ENCODE measurements at places on chromosomes 13 and 19.

GRCh38 chr13:66033924-66034323, 1196.2 kb downstream of the PCDH9 start:
- DNase-seq, result no peak

DNA sequence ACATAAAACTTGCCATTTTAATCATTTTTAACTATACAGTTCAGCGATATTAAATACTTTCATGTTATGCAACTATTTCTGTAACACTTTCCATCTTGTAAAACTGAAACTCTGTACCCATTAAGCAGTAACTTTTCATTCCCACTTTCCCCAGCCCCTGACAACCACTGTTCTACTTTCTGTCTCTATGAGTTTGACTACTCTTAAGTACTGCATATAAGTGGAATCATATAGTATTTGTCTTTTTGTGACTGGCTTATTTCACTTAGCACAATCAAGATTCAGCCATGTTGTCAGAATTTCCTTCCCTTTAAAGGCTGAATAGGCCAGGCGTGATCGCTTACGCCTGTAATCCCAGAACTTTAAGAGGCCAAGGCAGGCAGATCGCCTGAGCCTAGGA, 56.2 kb downstream of the ARHGAP35 start:
- no peak for DNase-seq

DNA sequence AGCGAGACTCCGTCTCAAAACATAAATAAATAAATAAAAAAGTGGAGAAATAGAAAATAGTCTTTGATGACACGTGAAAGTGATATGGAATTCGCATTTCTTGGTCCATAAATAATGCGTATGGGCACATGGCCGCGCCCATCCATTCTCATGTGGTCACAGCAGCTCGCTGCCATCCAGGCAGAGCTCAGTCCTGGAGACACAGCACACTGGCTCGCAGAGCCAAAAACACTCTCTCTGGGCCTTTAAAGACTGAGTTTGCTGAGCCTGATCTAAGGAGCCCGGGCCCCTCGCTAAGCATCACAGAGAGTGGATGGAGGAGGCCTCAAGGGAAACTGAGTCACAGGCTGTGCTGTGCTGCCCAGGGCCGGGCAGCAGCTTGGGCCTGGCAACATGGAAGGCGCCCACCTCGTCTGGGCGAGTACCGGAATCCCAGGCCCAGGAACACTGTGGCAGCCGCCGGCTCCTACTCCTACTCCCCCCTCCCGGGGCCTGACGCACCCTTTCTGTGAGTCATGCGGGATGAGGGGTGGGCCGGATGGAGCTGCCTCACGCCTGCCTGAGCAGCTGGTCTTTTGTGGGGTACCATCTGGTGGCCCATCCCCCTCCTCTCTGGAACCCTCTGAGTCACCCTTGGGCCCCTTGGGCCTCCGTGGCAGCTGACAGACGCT, 28.9 kb upstream of the CACTIN start:
- no peak for DNase-seq

GRCh38 chr19:40284251-40284500, 969 bp downstream of the AKT2 start:
- no peak for DNase-seq

DNA sequence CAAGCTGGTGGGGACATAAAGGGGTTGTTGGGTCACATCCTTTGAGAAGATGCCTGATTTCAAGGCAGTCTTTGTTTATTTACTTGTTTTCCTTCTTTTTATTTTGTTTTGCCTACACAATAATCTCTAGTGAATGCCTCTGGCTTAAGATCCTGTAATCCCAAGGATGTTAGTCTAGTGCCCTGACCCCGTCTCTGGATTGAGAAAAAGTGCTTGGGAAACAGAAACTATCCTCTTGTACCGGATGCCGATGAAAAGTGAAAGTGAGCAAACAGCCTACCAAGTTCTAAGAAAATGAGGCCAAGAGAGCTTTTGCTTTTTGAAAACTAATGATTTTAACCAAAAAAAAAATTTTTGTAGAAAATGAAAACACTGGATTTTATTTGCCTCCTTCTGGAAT, 42.1 kb upstream of the C1QTNF9 start:
- no peak for DNase-seq

GRCh38 chr13:105878119-105878700, 657.3 kb downstream of the EFNB2 start:
- no peak for DNase-seq

- no peak for DNase-seq
Observed at GRCh38 chr19:16293118-16294091, 31.2 kb upstream of the KLF2 start.

DNA sequence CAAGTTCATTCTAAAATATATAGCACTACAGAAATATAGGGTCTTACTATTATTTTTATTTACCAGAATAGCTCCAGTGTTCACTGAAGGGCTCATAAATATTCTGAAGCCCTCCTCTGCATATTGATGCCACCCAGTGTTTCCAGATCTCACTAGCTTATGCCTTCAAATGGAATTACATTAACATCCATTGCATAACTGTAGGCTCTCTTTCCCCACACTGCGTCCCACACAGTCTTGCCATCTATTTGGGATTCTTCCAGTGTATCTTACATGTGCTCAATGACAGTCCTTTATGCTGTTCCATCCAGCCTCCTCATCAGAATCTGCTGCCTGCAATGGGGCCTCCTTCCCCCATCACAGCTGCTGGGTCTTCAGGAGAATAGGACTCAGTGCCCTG, 137.2 kb downstream of the CYSLTR2 start:
- DNase-seq, result no peak

- no peak for DNase-seq
Observed at GRCh38 chr13:45332831-45333219, 8.2 kb downstream of the TPT1 start.

GRCh38 chr13:23243066-23243465, 62.3 kb downstream of the SGCG start:
- DNase-seq, result no peak

- DNase-seq, result no peak
Observed at GRCh38 chr13:107865318-107865575, 350.1 kb downstream of the LIG4 start.

DNA sequence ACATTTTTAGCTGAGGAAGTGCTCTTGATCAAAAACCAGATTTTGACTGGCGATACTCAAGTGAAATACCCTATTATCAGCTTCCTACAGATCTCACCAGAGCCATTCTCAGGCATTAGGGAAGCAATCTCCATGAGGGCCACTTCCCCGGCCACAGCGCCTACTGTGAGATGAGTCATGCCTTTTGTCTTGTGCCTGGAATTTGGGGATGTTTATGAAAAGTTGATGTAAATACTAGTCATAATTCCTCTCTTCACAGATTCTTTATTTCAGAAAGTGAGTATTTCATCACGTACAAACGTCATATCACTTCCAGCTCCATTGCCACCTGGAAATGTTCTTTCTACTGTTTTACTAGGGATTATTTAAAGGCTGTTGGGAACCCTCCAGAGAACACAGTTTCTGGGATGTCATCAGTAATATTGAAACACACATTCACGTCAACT, 25.3 kb upstream of the SLC46A3 start:
- DNase-seq, result no peak
